ENCODE measurements at places on chromosomes 2 and 18. TPM values are rescaled to one million over a fixed set of nuclear protein-coding genes. Genes with fewer than 3 reads are reported as not detected.

CIDEA gene
- total RNA-seq: not detected

IL1RL2 gene
- total RNA-seq: not detected

LAMA1 gene
- 2.6 TPM for total RNA-seq

CD28 gene
- not detected for total RNA-seq

ELOA2 gene
- total RNA-seq: not detected

KCNS3 gene
- 6.2 TPM for total RNA-seq

UGT1A5 gene
- total RNA-seq: 0.34 TPM

IL36A gene
- not detected for total RNA-seq

SULT1C2 gene
- total RNA-seq: 1.0 TPM

GRCh38 chr2:37896319-37896718, 28.8 kb upstream of the RMDN2 start:
- peak; percentile 23 for DNase-seq

- no peak for DNase-seq
These were observed 111.7 kb downstream of the BABAM2 start for GRCh38 chr2:28002181-28002580.

DNA sequence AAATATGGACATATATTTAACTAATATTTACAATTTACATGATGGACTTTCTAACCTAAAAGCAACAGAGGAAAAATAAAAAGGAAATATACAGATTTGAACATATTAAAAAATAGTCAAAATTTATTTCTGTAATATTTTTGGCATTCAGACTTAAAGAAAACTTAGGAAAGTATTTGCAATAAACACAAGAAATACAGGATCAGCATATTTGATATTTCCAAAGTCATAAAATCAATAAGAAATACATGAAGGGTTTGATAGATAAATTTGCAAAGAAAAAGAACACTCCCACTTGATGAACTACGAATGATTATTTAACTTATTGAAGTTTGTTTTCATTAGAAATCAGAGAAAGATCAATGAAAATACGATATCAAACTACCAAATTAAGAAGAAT, 48.6 kb upstream of the CD302 start:
- no peak for DNase-seq

DNA sequence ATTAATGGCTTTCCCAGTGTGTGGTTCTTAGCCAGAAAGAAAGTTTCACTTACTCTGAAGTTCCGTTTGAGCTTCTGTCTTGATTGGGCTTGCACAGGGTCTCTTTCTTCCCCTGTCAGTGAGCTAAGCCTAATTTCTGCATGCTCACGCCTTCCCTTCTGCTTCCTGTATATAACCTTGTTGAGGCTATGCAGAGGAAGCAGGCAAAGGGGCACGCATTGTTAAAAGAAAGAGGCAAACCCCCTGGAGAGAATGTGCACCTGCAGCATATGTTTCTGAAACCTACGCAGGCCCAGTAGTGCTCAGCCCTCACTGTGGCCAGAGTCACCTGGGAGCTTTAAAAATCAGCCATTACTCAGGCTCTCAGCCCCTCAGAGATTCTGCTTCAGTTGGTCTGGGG, 14.5 kb upstream of the PLA2R1 start:
- DNase-seq: no peak

DNA sequence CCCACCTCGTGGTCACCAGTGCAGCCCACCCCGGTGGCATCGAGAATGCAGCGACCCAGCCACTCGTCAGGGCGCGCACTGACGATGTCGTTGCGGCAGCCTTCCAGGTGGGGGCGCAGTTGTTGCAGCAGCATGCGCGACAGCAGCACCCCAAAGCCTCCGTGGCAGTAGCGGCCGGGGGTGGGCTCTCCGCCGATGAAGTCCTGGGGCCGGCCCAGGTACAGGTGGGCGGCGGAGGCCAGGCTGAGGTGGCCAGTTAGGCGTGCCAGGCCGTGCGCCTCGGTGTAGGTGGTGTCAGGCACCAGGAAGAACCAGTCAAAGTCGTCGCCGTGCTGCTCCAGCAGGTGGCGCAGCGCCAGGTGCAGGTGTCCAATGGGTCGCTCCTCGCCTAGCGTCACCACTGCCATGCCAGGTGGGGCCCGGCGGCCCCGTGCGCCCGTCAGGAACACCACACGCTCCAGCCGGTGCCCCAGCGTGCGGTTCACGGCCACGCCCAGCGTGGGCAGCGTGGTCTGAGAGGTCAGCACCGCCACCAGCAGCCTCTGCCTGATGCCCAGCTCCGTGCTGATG, 1.9 kb downstream of the CHPF start:
- peak; percentile 88 for DNase-seq

- no peak for DNase-seq
These were observed 29.3 kb downstream of the UBE2F start for GRCh38 chr2:237996021-237996593.

DNA sequence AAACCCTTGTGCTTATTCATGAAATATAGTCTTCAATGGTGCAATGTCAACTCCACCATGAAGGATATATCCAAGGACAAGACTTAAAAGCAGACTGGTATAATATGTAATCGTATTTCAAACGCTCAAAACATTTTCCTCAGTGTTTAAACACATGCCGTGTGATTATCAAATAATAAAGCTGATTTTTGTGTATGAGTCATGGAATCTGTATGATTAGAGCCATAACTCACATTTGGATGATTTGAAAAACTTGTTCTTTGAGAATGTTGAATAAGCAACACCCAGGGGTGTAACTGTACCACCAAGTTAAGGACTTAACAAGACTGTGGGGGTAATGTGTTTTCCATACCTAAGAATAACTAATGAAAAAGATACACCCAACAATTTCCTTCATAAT, 215.3 kb downstream of the STK39 start:
- no peak for DNase-seq

GRCh38 chr2:74441690-74442482, at the start of gene RTKN:
RTKN (minus strand) TSS chr2:74441937; CDS start chr2:74441816, 121 bp downstream.
- no peak for DNase-seq

DNA sequence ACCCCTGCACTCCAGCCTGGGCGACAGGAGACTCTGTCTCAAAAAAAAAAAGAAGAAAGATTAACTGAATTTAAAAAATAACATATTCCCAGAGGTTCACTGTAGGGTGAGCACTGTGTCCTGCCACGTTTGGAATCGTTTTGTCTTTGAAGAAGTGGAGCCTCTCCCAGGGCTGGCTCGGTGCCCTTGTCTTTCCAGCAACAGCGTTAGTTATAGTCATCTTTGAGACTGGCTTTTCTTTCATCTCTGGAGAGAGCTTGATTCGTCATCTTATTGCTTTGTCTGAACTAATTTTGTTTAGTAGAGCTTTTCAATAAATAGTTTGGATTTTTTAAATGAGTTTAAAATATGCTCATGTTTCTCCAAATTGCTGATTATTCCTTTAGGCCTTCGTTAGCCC, 50.5 kb downstream of the IMPA2 start:
- peak; percentile 21 for DNase-seq
